Stimulated activated CD4-positive, alpha-beta T cell treated with anti-CD3 and anti-CD28 coated beads, Interleukin-4, amount 100 ng/mL, for 4 hours (primary cell): ENCODE measurements at places on chromosomes 3 and 15.

GRCh38 chr3:126104742-126105605 lies 21.1 kb upstream of the SLC41A3 start:
- DNase-seq = no peak

DNA sequence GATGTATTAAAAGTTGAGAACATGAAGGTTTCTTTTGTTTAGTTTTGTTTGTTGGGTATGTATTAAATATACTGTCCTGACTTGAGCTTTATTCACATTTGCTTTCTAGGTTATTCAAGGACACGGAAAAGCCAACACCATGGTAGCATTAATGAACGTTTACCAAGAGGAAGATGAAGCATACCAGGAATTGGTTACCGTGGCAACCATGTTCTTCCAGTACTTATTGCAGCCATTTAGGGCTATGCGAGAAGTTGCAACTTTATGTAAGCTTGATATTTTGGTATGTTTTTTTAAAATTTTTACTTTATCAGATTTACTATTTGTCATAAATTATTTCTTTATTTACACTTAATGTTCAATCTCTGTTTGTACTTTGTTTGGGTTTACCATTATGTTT lies 3.6 kb downstream of the WHAMM start:
- no peak for DNase-seq

DNA sequence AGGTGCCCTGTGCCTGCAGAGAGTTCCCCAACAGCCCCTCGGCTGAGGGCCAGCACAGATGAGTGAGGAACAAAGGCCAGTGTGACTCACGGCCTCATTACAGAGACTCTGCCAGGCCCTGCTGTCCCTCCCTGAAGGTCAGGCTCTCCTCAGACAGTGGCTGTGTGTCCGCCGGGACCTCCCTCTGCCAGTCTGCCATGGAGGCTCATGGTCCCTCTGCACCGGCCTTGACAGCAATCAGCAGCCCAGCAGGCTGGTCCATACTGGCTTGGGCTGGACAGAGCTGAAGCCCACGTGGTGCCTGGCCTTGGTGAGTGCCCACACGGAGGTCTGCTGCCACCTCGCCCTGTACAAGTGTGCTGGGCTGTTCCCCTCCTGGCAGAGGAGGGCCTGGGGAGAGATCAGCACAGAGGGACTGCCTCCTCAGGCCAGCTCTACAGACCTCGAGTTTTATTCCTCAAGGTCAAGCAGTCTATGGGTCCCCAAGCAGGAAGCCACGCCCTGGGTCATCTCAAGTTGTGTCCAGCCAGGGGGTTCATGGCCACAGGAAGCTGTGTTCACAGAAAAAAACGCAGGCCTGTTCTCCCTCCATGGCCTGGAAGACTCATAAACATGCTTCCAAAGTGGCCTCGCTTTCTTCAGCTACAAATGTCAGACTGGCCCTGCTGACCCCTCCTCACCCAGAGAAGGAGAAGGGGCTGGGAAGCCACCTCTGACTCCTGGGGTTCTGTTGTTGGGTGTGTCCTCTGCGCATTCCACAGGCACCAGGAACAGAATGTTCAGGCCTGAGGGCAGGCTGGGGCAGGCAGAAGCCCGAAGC lies 27.0 kb downstream of the SLC41A3 start:
- no peak for DNase-seq

DNA sequence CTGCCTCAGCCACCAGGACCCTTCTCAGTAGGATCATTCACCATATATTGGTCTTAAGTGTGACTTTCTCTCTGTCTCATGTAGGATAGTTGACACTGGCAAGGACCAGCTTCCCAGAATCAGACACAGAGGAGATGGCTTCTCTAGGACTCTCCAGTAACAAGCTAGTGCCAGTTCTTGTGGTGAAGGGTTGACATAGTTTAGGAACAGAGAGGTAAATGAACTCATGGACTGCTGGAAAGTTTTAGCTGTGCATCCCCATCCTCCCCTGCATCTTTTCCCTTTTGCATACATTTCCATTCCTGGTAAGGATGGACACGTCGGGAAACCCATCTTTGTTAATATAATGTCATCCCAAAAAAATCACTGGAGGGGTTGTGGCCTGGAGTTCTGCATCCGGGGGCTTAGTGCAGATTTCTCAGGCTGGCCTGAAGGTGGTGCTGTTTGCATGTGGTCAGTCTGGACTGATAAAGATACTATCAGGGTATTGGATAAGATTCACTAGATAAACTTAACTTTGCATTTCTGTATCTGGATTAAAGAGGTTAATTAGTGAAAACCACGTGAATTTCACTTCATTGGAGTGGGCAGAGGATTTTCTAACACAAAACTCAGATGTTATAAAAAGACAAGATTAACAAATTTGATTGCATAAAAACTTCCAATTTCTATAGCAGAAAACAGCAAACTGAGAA lies 110.8 kb downstream of the TBC1D2B start:
- peak; percentile 45 for DNase-seq

GRCh38 chr3:172174513-172175253 lies 135.3 kb downstream of the FNDC3B start:
- no peak for DNase-seq

DNA sequence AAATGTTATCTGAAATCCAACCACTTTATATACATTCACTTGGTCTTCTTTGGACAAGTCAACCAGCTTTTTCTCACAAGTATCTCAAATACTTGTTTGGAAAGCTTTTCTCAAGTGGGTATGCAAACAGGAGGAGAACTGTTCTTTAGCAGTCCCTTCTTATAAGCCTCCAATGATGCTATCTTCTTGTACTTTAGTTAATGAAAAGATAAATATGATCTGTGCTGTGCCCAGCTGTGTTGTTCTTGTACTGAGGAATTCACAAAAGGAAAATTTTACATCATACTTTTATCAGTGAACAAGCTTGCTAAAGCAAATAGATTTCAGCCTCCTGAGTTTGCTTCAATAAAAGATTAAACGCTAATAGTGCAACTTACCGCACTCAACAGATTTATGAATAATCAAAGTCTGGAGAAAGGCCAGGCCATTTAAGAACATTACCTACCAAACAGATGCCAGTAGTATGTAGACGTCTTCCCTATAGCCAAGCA lies 395.2 kb downstream of the MECOM start:
- DNase-seq = no peak
